Hypothalamus (tissue), 51 donors: ENCODE measurements at places on chromosomes 16 and 17.
A peak's percentile ranks its signal among the peaks of the same experiment; 100 is the strongest.

DNA sequence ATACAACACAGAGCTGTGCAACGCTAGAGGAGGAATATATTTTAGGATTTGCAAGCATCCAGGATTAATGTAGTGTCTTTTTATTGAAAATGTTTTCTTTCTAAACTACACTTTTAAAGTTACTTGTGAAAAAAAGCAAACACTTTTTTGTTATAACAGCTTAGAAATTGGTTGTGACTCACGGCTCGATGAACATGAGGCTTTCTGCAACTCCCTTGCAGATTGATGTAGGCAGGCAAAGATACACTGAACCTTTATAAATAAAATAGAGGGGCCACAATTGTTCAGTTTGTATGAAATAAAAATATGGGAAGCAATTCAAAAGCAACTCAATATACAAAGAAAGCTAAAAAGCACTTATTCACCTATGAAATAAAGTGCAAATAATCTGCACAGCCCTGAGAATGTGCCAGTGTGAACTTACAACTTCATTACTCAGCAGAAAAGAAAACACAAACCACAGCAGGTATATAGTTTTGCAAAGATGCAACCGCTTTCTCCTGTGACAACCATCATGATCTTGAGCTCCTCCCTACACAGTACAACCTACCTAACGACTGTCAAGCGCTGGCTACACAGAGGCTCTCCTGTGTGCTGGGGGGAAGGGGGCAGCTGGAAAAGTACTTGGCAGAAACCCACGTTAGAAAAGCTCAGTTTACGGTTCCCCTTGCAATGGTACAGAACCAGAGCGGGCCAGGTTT lies 948 bp downstream of the LUC7L start:
- no peak for DNase-seq

DNA sequence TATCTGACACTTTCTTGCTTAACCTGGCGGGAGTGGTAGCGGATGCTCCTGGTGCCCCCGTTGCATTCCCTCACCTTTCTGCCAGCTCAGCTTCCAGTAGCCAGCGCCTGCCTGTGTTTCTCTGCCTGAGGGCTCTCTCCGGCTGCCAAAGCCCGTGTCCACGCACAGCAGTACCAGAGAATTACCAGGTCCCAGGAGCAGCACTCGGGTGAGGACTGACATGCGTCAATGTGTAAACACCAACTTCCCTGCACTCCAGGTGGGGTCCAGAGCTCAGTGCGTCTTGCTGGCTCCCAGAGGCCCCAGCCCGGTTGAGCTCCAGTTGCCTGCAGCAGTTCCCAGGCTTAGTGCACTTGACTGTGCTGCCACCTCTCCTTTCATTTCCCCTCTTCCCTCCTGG lies 54.8 kb downstream of the CDH13 start:
- DNase-seq = no peak

DNA sequence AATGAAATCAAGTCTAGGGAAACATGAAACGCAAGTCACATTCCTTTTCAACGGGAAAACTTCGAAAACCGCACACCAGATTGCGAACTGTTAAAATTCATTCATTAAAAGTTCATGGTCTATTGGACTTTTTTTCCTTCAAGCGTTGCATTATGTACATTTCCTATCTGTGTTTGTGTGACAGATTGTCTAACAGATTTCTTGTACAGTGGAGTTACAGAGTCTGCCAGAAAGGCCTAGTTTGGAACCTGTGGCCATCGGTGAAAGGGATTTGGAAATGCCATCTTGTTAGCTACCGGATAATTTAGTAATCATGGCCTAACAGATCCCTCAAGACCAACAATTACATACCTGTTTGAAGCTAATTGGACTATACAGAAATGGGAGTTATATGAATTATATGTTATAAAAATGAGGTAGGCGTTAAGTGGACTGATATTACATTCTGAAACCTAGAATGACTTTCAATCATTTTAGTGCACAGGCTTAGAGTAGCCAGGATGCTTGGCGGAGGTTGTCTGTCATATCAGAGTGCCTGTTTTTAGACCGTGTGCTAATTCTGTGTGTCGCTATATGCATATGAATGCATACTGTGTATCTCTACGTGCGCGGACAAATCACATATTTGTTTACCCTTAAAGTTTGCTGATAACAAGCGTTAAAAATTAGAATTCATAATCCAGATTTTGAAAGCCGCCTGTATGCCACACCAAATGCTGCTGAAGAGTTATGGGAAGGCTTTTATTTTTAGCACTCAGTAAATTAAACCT lies 885.4 kb upstream of the RBFOX1 start:
- DNase-seq = no peak

DNA sequence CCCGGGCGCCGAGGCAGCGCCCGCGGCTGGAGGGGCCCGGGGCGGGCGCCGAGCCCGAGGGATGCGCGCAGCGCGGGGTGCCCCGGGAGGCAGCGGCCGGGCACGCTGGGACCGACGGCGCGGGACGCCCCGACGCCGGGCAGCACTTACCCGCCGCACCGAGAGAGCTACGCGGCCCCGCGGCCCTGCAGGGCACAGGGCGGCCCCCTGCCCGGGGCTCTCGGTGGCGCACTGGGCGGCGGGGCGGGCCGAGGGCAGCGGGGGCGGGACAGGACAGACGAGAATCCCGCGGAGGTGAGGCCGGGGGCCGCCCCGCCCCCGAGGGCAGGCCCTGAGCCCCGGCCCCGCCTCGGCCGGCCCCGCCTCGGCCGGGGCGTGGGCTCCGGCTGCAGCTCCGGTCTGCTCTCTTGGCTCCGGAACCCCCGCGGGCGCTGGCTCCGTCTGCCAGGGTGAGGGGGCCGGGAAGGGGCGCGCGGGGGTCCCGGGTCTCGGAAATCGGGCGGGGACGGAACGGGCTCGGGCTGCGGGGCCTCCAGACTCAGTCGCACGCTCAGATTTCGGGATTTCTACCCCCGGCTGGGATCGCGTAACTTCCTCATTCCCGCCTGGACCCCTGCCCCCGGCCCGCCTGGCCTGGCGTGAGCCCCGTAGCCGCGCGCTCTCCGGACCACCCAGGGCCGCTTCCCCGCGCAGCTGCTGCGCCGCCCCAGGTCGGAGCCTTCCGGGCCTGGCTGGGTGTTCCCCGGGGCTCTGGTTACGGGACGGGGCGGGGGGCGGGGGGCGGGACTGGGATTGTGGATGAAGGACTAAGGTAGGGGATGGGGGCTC lies at the start of gene PLD2:
TSS of gene PLD2 (plus strand) at position 376 of the 828 bp plus-strand sequence. CDS start 621 bp downstream, outside the sequence.
- peak; percentile 69 for DNase-seq

GRCh38 chr16:51939378-51939871 lies 607.5 kb downstream of the TOX3 start:
- DNase-seq = no peak

DNA sequence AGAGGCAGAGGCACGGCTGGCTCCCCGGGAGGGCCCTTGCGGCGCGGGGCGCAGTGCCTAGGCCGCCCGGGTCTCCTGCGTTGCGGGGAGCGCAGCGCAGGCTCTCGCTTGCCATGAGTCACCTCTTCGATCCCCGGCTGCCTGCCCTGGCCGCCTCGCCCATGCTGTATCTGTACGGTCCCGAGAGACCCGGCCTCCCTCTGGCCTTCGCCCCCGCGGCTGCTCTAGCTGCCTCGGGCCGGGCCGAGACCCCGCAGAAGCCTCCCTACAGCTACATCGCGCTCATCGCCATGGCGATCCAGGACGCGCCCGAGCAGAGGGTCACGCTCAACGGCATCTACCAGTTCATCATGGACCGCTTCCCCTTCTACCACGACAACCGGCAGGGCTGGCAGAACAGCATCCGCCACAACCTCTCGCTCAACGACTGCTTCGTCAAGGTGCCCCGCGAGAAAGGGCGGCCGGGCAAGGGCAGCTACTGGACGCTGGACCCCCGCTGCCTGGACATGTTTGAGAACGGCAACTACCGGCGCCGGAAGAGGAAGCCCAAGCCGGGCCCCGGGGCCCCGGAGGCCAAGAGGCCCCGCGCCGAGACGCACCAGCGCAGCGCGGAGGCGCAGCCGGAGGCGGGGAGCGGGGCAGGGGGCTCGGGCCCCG lies 390 bp downstream of the FOXL1 start:
- no peak for DNase-seq

GRCh38 chr17:8695916-8696415 lies 48.7 kb downstream of the CCDC42 start:
- no peak for DNase-seq

DNA sequence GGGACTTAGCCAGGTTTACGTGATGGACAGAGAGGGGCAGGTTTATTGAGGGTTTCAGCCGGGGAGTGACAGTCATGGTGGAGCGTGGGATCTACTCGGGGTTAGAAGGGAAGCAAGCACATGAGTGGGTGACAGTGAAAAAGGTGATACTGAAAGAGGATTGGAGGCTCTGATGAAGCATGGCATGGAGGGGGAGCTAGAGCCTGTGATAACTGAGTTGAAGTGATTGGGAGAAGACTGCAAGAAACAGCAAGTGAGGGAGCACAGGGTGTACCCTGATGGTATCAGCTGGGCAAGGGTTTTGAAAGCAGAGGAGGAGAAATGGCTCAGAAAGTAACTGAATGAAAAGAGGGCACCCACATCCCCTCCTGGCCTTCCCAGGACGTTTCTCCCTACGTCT lies 6.7 kb upstream of the KSR1 start:
- no peak for DNase-seq

DNA sequence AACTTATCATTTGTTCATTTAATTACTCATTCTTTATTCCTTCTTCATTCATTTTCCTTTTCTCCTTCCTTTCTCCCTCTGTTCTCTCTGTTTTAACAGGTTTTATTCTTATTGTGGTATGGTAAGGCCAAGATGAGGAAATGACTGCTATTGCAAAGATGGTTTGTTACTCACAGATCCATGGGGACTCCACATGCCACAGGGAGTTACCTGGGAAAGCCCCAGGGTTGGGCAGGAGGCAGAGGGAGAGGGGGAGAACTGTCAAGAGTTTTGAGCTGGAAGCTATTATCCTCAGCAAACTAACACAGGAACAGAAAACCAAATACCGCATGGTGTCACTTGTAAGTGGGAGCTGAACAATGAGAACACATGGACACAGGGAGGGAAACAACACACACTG lies 453.3 kb downstream of the WWOX start:
- no peak for DNase-seq

- DNase-seq = no peak
Observed at GRCh38 chr17:81578038-81578441, 25.9 kb upstream of the FAAP100 start.

- DNase-seq = peak; percentile 73
Observed at GRCh38 chr16:67150833-67151396, at the start of gene B3GNT9. B3GNT9 (minus strand) TSS chr16:67150998; CDS start chr16:67150485, 513 bp downstream.

GRCh38 chr16:81451753-81452680 lies 7.4 kb downstream of the CMIP start:
- peak; percentile 17 for DNase-seq

DNA sequence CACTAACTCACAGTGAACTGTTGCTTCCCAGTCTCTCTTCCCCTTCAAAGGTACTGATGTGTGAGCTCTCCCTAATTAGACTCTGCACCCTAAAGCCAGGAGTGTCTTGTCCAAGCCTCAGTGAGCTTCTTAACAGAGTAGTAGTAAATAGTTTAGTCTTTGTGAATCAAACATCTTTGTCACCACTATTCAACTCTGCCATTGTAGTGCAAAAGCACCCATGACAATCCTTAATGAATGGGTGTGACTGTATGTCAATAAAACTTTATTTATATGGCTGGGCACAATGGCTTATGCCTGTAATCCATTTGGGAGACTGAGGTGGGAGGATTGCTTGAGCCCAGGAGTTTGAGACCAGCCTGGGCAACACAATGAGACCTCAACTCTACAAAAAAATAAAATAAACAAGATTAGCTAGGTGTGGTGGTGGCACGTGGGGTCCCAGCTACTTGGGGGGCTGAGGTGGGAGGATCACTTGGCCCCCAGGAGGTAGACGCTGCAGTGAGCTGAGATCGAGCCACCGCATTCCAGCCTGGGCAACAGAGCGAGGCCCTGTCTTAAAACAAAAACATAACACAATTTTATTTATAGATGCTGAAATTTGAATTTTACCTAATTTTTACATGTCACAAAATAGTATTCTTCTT lies 45.5 kb upstream of the TNRC6A start:
- no peak for DNase-seq

DNA sequence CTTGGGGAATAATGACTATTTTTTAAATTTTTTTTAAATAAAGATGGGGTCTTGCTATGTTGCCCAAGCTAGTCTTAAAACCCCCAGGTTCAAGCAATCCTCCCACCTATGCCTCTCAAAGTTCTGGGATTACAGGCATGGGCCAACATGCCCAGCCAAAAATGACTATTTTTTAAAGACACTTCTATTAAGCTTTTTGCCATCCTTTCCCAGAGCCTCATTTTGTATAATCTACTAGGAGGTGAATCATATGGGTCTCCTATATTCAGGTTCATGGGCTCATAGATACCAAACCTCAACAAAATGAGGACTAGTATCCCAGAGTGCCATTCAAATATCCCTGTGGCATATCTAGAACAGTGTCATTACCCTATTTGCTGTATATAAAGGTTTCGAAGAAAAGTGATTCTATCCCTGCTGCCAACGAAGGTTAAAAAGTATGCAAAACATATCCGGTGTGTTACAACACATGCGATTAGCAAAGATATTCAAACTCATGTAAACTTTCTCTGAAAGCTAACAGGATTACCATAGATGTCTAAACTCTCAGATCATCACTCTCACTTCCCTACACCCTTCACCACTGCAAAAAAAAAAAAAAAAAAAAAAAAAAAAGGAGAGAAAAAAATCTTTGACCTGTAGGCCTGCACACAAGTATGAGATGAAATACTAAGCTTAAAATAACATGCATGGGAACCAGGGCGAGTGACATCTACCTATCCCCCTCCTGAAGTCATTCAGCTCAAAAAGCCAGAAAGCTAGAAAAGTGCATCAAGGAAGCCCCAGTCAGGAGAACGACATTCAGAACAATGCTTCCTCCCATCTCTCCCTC lies 23.5 kb downstream of the XPO6 start:
- no peak for DNase-seq

DNA sequence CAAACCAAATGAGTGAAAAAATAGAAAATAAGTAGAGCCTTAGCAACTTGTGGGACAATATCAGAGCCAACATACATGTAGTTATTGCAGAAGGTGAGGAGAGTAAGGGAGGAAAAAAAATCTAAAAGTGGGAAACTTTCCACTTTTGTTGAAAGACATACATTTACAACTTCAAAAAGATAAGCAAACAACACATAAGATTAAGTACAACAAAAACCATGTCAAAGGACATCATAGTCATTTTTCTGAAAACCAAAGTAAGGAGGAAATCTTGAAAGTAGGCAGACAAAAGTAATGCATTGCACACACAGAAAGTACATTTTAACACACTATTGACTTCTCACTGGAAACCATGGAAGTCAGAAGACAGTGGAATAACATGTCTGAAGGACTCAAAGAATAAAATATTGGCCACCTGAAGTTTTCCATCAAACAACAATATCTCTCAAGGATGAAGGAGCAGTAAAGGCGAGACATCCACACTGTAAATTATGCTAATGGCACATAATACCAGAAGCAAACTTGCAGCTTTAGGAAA lies 291.9 kb downstream of the BCAS3 start:
- DNase-seq = no peak

GRCh38 chr17:51435171-51435552 lies 174.8 kb downstream of the UTP18 start:
- DNase-seq = no peak

DNA sequence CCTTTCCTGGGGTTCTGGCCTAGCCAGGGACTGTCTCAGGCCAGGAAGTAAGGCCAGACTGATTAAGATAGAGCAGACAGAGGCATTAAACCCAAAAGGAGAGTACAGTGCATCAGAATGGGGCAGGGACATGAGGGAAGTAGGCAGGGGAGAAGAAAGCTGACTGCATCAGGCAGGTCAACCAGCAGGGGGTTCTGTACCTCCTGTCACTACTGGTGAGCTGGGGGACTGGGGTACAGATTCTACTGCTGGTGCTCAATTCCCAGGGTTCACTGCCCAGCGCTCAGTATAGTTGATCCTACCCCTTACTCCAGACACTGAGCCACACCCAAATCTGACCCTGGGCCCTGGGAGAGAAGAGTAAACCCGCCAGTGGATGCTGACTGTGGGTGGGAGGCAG lies 12.9 kb upstream of the MTMR4 start:
- peak; percentile 45 for DNase-seq
